ENCODE measurements at places on chromosomes 1 and 21.

DNA sequence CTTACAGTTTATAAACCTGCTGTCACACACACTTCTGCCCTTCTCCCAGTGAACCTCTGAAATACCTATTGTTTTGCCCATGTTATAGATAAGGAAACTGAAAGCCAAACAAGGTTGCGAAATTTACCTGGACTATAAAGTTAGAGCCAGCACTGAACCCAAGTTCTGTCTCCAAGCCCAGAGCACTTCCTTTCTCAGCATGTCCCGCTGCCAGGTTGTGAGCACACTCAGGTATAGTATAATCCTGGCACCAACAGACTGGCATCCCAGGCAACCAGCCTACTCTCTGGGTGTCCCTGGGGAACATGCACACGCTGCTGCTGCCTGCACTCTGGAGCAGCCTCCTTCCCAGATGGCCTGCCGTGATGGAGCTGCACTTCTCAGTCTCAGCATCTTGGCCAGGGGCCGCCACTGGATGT, 45.1 kb downstream of the PGBD5 start:
- DNase-seq = peak; percentile 93

GRCh38 chr1:154833209-154833608, 36.9 kb downstream of the KCNN3 start:
- no peak for DNase-seq

- no peak for DNase-seq
These were observed 192.8 kb upstream of the POU3F1 start for GRCh38 chr1:38239258-38239835.

DNA sequence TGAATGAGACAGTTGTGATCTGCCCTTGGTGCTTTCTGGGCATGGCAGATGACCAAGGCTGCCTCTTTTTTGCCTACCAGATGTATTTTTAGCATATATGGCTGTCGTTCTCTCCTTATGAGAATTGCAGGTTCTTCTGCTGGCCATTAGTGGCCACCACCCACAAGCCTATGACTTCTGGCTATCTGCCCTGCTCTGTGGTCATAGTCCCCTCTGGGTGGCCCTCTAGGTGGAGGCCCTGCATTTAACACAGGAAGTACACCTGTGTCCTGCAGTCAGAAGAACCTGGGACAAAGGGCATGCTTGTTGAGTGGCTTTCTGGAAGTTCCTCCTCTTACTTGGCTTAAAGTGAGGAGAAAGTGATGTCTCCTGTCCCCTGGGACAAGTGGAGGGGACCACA, 6.5 kb downstream of the FCAMR start:
- DNase-seq = no peak

GRCh38 chr1:204344665-204345355, 14.9 kb downstream of the PLEKHA6 start:
- DNase-seq = peak; percentile 76

DNA sequence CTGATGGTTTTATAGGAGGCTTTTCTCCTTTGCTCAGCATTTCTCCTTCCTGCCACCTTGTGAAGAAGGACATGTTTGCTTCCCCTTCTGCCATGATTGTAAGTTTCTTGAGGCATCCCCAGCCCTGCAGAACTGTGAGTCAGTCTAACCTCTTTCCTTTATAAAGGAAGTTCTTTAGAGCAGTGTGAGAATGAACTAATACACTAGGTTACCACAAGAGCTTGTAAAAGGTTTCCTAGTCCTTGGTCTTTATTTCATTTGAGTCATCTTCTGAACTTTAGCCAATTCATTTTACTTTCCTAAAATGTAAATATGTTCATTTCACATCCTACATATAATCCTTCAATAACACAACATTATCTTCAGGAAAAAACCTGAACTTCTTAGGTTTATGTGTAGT, 365.3 kb downstream of the HHIPL2 start:
- no peak for DNase-seq

Data from NCI-H2171 (cell line).